Activated CD4-positive, alpha-beta memory T cell treated with anti-CD3 and anti-CD28 coated beads for 36 hours (primary cell): ENCODE measurements at places on chromosomes 16 and 17. TPM values are rescaled to one million over a fixed set of nuclear protein-coding genes. Genes with fewer than 3 reads are reported as not detected.

DNA sequence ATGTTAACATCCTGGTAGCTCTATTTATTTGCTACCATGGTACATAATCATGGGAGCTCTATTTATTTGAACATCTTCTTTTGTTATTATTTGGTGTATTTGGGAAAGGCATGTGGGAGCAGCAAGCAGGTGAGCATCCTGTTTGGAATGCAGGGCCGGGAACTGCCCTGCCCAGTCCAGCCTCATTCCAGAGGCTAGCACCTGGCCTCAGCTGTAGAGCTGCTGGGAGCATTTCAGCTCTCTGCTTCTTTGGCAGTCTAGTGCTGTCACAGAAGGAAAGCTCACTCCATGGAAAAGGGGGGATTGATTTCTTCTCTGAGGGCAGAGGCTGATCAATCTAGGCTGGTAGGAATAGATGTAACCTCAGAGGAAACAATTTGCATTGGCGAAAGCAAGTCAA, 112.5 kb downstream of the WWOX start:
- H3K27ac ChIP-seq, result no peak overlapping the region
- H3K4me1 ChIP-seq, result no peaks in the 10 kb centered on the region
- no peaks in the 10 kb centered on the region for H3K27me3 ChIP-seq

- H3K4me1 ChIP-seq, result peaks cover 35% of the 10 kb centered on the region
- no peak overlapping the region for H3K4me3 ChIP-seq
- no peaks in the 10 kb centered on the region for H3K27me3 ChIP-seq
- no peak for DNase-seq
- no peak overlapping the region for H3K27ac ChIP-seq
Observed at GRCh38 chr16:80746231-80746630, 58.2 kb downstream of the CDYL2 start.

- H3K36me3 ChIP-seq, result no peaks in the 10 kb centered on the region
- DNase-seq, result no peak
- H3K27ac ChIP-seq, result no peak overlapping the region
- no peak overlapping the region for H3K4me3 ChIP-seq
- peaks cover 5% of the 10 kb centered on the region for H3K4me1 ChIP-seq
Observed at GRCh38 chr16:89826531-89827382, 1.5 kb upstream of the SPIRE2 start.

GRCh38 chr17:45138911-45139532, 3.5 kb downstream of the ACBD4 start:
- peaks cover 1% of the 10 kb centered on the region for H3K36me3 ChIP-seq
- no peak overlapping the region for H3K4me3 ChIP-seq
- DNase-seq, result no peak

DNA sequence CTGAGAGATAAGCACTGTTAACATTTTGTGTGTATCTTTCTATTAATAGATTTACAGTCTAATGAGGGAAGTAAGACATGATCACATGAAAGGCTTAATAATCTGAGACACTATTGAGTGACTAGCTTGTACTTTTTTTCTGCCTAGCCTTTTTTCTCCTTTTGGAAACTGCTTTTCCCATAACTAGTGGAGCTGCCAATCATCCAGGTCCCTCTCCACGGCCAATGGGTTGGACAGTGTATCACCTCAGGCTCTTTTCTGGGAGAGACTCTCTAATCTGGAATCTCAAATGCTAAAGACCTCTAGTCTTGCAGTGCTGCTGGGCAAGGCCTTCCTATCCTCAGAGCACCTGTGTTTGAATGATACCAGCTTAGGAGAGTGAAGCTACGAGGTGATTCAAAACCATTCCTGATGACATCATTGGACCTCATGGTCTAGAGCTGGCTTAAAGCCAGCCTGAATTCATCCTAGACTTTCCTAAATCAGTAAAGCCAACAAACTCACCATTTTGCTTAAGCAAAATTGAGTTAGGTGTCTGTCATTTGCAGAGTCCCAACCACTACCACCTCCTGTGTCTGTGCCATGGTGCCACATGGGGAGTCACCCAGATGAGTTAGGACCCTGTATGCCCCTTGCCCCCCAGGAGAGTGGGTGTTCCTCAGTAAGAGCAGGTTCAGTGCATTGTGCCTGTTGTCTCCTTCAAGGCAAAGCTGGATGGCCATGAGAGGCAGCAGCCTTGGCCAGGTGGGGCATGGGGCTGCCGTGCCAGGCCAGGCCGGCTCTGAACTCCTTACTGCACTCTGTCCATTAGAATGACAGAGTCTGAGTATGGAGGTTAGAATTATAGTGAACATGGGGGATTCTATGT, 62.9 kb downstream of the SPECC1 start:
- no peak overlapping the region for H3K27ac ChIP-seq
- no peaks in the 10 kb centered on the region for H3K36me3 ChIP-seq
- H3K27me3 ChIP-seq, result no peaks in the 10 kb centered on the region
- H3K4me1 ChIP-seq, result peaks cover 26% of the 10 kb centered on the region
- no peak for DNase-seq

DNA sequence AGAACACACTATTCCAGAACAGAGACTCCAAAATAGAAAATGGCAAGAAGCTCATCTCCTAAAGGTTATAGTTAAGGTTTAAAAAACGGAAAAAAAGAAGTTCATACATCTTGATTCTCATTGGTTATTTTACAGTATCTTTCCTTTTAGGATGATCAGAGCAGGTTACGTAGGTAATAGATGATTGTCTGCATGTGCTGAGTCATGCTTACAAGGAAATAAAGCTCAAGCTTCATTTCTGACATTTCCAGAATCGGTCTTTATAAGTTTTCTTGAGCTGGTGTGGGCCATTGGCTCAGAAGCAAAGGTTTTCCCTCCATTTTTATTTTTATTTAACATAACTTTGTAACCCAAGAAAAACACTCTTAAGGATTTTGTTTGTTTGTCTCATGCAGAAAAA, 1030.3 kb upstream of the CDH8 start:
- no peak overlapping the region for H3K27ac ChIP-seq
- H3K27me3 ChIP-seq, result no peaks in the 10 kb centered on the region
- no peak overlapping the region for H3K4me3 ChIP-seq
- no peak for DNase-seq
- H3K4me1 ChIP-seq, result no peaks in the 10 kb centered on the region

- H3K27ac ChIP-seq, result no peak overlapping the region
- peaks cover 2% of the 10 kb centered on the region for H3K27me3 ChIP-seq
- H3K4me3 ChIP-seq, result no peak overlapping the region
- peaks cover 3% of the 10 kb centered on the region for H3K4me1 ChIP-seq
- DNase-seq, result peak; percentile 57
Observed at GRCh38 chr17:42438600-42439567, 15.8 kb upstream of the CAVIN1 start.

GRCh38 chr16:84818989-84819643, 669 bp upstream of the CRISPLD2 start:
- peaks cover 21% of the 10 kb centered on the region for H3K27me3 ChIP-seq
- peaks cover 11% of the 10 kb centered on the region for H3K4me1 ChIP-seq
- H3K27ac ChIP-seq, result no peak overlapping the region
- H3K4me3 ChIP-seq, result no peak overlapping the region
- no peak for DNase-seq

DNA sequence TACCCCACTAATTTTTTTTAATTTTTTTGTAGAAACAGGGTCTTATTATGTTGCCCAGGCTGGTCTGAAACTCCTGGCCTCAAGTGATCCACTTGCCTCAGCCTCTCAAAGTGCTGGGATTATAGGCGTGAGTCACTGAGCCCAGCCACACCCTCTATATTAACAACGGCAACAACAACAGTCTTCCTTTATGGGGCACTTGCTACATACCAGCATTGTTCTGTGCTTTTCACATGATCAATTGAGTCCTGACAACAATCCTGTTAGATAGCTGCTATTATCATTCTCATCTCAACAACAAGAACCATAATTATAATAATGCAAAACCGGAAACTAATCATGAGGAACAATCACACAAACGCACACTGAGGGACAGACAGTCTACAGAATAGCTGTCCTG, 12.6 kb upstream of the ARL5C start:
- no peaks in the 10 kb centered on the region for H3K4me1 ChIP-seq
- no peaks in the 10 kb centered on the region for H3K27me3 ChIP-seq
- H3K4me3 ChIP-seq, result no peak overlapping the region
- H3K27ac ChIP-seq, result no peak overlapping the region

DNA sequence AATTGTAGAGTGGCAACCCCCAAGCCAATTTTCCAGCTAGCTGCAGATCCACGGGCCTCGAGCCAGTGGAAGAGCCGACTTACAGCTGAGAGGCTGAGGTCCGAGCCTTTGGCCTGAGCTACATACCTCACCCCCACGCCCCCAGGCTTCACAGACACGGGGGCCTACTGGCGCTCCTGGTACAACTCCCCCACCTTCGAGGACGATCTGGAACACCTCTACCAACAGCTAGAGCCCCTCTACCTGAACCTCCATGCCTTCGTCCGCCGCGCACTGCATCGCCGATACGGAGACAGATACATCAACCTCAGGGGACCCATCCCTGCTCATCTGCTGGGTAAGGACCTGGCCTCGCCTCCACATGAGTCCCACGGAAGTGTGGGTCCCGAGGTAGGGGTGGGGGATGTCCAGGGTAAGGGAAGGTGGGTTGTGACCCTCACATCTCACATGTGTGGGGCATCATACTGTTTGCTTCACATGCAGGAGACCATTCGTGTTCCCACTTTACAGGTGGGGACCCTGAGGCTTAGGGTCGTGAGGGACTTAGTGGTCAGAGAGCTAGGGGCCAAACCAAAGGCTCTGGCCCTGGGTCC, 3.4 kb downstream of the ACE start:
- no peak overlapping the region for H3K27ac ChIP-seq
- peaks cover 15% of the 10 kb centered on the region for H3K4me1 ChIP-seq
- no peak overlapping the region for H3K4me3 ChIP-seq
- no peaks in the 10 kb centered on the region for H3K36me3 ChIP-seq
- DNase-seq, result no peak

GRCh38 chr17:49003557-49004511, 6.6 kb downstream of the IGF2BP1 start:
- peaks cover 1% of the 10 kb centered on the region for H3K36me3 ChIP-seq
- H3K4me1 ChIP-seq, result peaks cover under 1% of the 10 kb centered on the region
- H3K27me3 ChIP-seq, result peaks cover 75% of the 10 kb centered on the region
- no peak for DNase-seq
- H3K4me3 ChIP-seq, result no peak overlapping the region

- H3K36me3 ChIP-seq, result no peaks in the 10 kb centered on the region
- DNase-seq, result no peak
- H3K27ac ChIP-seq, result no peak overlapping the region
- no peak overlapping the region for H3K4me3 ChIP-seq
Observed at GRCh38 chr16:51834133-51834532, 683.1 kb upstream of the SALL1 start.

DNA sequence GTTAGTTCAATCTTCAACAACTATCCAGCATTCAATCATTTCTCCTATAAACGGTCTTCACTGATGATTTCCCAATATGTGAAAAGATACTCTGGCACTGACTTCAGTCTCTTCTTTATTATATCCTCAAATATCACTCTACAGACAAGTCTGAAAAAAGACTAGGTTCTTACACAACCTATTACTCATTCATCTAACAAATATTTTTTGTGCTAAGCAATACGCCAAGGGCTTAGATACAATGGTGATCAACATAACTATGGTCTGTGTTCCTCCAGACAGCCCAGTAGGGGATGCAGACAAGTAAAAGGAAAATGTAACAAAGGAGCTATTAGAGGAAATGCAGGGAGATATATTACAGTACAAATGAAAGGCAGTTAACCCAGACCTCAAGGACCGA, 63.9 kb downstream of the MYO1D start:
- H3K27ac ChIP-seq, result no peak overlapping the region
- no peak for DNase-seq
- no peaks in the 10 kb centered on the region for H3K27me3 ChIP-seq

DNA sequence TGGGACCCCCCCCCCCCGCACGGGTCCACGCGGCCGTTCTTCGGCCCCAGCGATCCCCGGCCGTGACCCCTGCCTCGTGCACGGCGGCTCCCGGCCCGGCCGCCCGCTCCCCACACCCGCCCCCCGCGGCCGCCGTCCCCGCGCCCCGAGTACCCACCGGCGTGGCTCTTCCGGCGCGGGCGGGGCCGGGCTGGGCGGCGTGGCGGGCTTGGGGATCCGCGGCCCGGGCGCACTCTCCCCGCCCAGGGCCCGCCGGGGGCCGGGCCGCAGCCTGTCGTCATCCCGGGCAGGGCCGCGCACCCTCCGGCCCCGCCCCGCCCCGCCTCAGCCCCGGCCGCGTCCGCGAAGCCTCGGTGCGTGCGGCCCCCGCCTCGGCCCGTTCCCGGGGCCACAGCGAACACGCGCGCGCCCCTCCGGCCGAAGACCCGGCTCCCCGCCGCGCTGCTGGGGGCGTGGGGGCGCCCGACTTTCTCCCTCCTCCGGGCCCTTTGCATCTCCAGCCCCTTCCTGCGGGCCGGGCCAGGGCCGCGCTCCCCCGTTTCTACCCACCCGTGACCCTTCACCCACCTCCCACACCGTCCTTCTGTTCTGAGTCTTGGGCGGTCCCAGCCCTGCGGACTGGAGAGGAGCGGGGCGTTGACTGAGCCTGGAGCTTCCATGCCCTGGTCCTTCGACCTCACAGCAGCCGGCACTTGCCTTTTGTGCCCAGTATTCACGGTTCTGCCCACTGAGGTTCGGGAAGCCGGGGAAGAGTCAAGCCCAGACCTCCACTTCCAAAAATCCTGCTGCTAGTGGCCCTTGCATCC, 840 bp downstream of the MYO1C start:
- DNase-seq, result peak; percentile 59
- no peaks in the 10 kb centered on the region for H3K36me3 ChIP-seq
- peaks cover 23% of the 10 kb centered on the region for H3K4me1 ChIP-seq
- no peaks in the 10 kb centered on the region for H3K27me3 ChIP-seq
- H3K4me3 ChIP-seq, result peak overlapping the region; percentile 87

DNA sequence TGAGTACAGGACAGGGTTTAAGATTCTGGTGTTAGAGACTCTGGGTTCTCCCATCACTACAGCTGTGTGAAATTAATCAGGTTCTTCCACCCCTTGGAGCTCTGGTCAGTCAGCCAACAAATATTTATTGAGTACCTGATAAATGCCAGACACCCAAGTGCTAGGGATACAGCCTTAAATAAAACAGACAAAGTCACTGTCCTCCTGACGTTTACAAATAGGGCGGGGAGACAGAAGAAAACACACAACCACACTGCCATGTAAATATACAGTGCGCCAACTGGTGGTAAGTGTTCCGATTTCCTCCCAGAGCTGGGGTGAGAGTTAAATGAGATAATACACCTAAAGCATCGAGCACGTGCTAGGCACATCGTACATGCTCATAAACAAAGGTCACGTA, 121.0 kb downstream of the COPRS start:
- DNase-seq, result no peak
- H3K4me1 ChIP-seq, result no peaks in the 10 kb centered on the region
- no peak overlapping the region for H3K4me3 ChIP-seq
- peaks cover 9% of the 10 kb centered on the region for H3K27me3 ChIP-seq
- H3K27ac ChIP-seq, result no peak overlapping the region

DNA sequence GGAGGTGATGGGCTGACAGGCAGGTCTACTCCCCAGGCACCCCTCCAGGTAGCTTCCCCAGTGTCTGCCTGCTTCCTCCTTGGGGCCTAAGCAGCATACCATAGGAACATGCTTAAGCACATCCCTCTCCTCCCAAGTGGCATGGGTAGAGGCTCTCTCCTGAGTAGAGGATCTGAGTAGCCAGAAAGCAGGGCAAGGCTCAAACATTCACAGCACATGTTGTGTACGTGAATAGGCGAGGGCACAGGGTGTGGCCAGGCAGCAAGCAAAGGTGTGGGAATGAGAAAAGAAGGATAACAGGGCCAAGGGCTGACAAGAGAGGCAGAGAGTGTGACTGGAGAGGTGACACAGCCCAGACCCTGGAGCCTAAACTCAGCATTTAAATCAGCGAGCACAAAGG, 29.7 kb upstream of the GFOD2 start:
- H3K4me3 ChIP-seq, result no peak overlapping the region
- no peaks in the 10 kb centered on the region for H3K27me3 ChIP-seq
- DNase-seq, result no peak
- no peak overlapping the region for H3K27ac ChIP-seq

The MLKL gene
- 18.3 TPM for total RNA-seq

The ZDHHC1 gene
- total RNA-seq, result 0.57 TPM

The TEX19 gene
- total RNA-seq, result not detected

The RAD51C gene
- 66.0 TPM for total RNA-seq

The PRSS8 gene
- not detected for total RNA-seq

The FADS6 gene
- total RNA-seq, result not detected

The CCL8 gene
- total RNA-seq, result not detected

The KCNAB3 gene
- total RNA-seq, result 5.3 TPM
